ENCODE measurements at places on chromosomes 4 and X. TPM values are rescaled to one million over a fixed set of nuclear protein-coding genes. Genes with fewer than 3 reads are reported as not detected.
A peak's percentile ranks its signal among the peaks of the same experiment; 100 is the strongest.

UGT2B11 gene
- polyA plus RNA-seq, result not detected

HTR2C gene
- not detected for polyA plus RNA-seq

ASIC5 gene
- polyA plus RNA-seq, result not detected

DNA sequence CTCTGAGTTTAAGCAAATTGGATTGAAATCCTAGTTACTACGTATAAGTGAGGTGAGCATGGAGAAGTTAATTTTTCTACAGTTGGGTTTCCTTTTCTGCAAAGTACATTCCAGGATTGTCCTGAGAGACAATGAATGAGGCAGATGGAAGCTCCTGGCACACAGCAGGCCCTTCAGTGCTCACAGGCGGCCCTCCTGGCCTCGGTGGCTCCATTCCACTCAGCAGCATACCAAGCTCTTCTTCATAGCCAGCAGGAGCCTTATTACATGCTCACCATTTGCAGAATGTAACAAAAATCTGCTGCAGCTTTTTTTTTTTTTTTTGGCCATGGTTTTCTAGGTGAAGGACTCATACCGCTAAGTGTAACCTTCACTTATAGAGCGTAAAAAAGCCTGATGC, 113.2 kb upstream of the FAM9B start:
- no peak for DNase-seq

- DNase-seq, result no peak
These were observed 141.4 kb upstream of the PAK3 start for GRCh38 chrX:110954428-110955100.

- DNase-seq, result peak; percentile 51
These were observed 16.2 kb downstream of the ZFYVE28 start for GRCh38 chr4:2402048-2402842.

GRCh38 chr4:184807256-184807655, 18.5 kb downstream of the ACSL1 start:
- DNase-seq, result no peak

GRCh38 chrX:31272472-31272775, 200.6 kb upstream of the FTHL17 start:
- no peak for DNase-seq

GRCh38 chr4:109473824-109474223, 40.2 kb downstream of the SEC24B start:
- DNase-seq, result no peak

GRCh38 chrX:124488412-124489161, 142.2 kb downstream of the SH2D1A start:
- DNase-seq, result no peak
